ENCODE measurements at places on chromosomes 16 and 17.

- DNase-seq = no peak
Observed at GRCh38 chr17:3957735-3958599, 6.3 kb downstream of the ATP2A3 start.

DNA sequence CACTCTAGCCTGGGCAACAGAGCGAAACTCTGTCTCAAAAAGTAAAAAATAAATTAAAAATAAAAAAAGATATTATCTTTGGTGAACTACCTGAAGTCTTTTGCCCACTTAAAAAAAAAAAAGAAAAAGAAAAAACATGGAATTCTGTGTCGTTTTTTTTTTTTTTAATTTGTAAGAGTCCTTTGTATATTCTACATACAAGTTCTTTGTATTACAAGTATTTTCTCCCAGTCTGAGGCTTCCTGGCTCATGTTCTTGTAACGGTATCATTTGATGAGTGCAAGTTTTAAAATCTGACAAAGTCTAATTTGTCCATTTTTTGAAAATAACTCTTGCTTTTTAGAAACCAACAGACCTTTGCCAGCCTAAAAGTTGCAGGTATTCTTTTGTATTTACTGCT, 12.2 kb upstream of the CBX2 start:
- no peak for DNase-seq

DNA sequence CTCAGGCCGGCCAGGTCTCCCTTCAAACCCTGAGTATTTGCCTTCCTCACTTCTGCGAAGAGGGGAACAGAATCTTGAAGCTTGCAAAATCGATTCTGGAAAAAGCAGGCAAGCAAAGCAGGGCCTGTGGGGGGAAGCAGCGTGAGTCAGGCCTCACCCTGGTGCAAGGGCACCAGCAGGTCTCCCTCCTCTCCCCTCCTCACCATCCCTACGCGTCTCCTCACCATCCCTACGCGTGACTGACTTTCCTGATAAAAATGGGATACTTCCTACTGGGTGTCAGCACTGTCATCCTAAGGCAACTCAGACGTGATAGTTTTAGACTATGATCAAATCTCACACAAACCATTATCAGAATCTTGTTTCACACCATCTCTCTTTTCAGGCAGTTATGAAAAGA, 12.1 kb downstream of the CMTM3 start:
- DNase-seq = no peak

- no peak for DNase-seq
Observed at GRCh38 chr16:2092866-2093265, 42.8 kb downstream of the PKD1 start.

DNA sequence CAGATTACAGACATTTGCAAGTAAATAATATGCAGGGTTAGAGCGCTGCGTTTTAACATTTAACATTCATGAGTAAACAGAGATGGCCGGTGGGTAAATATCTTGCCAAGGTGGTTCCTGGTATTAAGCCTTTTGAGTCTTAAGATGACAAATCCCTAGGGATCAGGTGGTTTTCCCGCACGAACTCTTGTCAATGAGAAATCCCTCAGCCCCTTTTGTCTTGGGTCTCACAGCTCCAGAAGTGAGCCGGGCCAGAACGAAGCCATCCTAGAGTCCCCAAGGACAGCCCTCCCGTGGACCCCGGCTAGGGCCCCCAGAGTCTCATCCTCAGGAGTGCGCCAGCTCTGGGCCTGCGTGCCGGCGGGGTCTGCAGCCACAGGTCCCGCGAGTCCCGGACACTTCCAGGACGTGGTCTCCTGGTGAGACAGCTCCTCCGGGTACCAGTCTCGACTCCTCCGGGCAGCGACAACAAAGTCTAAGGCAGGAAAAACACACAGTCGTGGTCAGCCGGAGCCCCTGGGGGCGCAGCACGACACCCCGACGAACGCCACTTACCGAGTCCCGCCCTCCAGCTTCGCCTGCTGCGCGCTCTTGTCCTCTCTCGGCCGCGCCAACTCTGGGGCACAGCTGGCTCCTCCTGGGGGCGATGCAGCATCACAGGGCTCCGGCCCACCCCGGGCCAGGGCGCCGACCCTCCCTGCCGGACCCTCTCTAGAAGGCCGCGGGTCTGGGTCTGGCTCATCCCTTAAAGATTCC, 13.3 kb downstream of the MIS12 start:
- DNase-seq = no peak

DNA sequence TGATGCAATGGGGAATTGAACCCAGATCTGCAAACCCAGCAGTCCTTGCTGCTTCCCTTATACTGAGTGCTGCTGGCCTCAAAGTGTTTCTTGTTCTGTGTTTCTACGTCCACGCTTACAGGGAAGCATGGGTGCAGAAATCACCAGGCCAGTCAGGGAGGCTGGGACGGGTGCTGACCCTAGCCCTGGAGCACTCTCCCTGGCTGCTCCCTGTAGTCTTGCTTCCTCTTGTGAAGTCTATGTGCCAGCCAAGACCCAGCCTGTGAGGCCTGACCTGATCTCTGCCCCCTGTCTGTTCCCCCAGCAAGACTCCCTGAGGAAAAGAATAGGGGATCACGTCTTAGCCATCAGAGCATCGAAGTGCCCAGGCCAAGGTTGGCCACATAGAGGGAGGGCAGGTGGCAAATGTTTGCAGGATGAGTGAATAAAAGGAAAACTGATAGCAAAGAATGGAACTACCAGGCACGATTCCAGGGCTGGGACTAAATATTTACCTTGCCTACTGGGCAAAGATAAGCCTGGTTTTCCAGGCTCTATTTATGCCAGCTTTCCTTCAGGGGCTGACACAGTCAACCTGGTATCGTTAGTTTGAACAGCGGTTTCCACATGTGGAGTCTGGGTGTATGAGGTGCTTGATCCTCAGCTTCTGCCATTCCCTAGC, 41.2 kb upstream of the RHOT1 start:
- DNase-seq = no peak

DNA sequence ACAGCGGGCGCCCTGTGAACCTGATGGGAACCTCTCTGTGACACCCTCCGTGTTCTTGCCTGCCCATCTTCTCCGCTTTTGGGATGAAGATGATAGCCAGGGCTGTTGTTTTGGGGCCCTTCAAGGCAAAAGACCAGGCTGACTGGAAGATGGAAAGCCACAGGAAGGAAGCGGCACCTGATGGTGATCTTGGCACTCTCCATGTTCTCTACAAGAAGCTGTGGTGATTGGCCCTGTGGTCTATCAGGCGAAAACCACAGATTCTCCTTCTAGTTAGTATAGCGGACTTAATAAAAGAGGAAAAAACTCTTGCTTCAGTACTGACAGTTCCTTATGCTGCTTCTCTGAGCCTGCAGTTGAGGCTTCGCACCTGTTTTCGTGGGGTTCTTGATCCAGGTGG, 10.5 kb downstream of the CDK5RAP3 start:
- no peak for DNase-seq

GRCh38 chr16:83810901-83811300, 3.1 kb downstream of the HSBP1 start:
- no peak for DNase-seq

DNA sequence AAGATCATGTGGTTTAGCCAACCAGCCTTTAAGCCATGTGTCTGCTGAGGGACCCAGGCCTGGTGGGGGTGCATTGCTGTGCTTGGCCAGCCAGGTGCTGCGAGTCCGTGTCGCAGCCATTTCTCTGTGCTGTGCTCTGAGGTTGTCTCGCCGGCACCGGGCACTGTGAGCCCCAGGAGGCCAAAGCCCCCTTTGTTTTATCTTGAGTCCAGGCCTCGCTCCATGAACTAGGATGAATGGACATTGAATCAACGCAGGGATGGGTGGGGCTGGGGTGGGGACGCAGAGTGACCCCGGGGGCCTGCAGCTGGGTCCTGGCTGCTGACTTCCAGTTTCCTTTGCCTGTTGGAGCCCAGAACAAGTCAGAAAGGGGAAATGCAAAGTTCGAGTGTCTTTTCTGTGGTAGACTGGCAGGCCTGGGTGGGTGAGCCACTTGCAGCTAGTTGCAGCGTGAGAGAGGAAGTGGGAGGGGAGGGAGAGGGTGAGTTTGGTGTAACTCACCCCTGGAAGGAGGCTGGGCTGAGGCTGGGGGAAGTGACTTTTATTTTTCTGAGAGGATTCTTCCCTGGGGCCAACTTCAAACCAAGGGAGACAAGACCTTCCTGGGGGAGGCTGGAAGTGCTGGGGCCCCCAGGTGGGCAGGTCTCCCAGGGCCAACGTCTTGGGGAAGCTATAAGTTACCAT, 324.7 kb downstream of the SEC14L1 start:
- DNase-seq = no peak

- no peak for DNase-seq
Observed at GRCh38 chr16:85345129-85345639, 232.9 kb upstream of the CIBAR2 start.

DNA sequence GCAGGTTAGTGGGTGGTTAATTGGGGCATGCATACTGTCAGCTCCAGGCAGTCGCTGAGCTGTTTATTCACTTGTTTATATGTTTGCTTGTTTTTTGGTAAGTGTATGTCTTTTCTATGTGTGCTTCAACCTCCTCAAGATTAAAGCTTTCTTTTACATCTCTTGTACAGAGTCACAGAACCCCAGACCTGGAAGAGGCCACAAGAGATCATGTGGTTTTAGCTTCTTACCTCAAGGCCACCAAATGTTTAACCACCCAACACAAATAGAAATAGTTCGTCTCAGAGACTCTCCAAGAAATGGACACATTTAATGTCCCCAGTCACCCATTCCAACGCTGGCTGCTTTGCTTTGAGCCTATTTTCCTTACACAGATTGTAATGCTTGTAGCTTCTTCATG, 11.8 kb upstream of the TMEM98 start:
- no peak for DNase-seq

DNA sequence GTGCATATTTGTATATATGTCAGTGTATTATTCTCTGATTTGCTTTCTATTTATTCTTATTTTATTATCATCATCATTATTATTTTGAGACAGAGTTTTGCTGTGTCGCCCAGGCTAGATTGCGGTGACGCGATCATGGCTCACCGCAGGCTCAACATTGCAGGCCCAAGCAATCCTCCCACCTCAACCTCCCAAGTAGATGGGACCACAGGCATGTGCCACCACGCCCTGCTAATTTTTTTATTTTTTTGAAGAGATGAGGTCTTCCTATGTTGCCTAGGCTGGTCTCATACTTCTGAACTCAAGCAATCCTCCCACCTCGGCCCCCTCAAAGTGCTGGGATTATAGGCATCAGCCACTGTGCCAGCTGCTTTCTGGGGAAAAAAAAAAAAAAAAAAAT, 8.4 kb upstream of the ARHGAP17 start:
- DNase-seq = no peak

GRCh38 chr16:69793526-69793925, 31.4 kb downstream of the WWP2 start:
- DNase-seq = no peak

DNA sequence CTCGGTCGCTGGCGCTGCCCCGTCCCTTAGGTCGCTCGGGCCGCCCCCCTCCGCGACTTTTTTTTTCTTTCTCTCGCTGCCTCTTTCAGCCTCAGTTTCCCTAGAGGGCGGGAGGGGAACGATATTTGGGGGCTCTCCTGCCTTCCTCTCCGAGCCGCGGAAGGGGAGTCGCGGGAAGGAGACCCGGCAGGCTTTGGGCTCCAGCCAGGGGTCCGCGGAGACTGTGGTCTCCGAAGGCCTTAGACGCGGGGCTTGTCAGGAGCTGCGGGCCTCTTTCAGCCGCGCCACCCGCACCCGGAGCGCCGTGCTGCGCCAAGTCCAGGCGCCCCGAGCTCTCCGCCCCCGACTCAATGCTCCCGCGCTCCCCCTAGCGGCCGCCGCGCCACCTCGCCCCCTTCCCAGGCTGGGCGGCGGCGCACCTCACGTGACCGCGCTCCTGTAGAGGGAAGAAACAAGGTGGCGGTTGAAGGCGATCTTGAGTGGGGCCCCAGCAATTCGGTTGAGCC, at the start of gene LRRC37B:
Gene LRRC37B, plus strand, starts transcription at position 427 of the 506 bp plus-strand sequence. CDS start 14,010 bp downstream, outside the sequence.
- peak; percentile 84 for DNase-seq

GRCh38 chr16:55035956-55036355, 105.3 kb downstream of the IRX5 start:
- no peak for DNase-seq

GRCh38 chr16:59295993-59296736, 562.0 kb upstream of the GOT2 start:
- no peak for DNase-seq

DNA sequence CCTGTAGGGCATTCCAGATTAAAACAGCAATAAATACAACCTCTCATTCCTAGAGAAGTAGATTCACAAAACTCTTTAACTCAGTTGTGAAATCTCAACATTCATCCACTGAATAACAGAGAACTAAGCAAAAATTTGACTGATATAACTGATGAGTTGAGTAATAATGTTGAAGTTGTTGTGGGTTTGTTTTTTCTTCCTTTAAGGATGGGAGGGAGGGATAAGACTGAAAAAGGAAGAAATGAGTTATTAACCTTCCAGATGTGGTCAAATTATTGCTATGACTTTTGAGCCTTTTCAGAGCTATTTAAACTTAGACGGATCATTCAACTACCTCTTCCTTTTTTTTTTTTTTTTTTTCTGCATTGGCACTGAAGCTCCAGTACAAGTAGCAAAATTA, 38.6 kb downstream of the SKAP1 start:
- DNase-seq = no peak

- DNase-seq = no peak
Observed at GRCh38 chr17:59914274-59914854, 21.4 kb downstream of the RPS6KB1 start.

GRCh38 chr17:34254651-34255380, at the start of gene CCL2:
TSS of gene CCL2 (plus strand) at chr17:34255285. CDS start at chr17:34255350, 65 bp downstream.
- no peak for DNase-seq

- DNase-seq = no peak
Observed at GRCh38 chr17:43579566-43580140, 33.5 kb upstream of the ETV4 start.

DNA sequence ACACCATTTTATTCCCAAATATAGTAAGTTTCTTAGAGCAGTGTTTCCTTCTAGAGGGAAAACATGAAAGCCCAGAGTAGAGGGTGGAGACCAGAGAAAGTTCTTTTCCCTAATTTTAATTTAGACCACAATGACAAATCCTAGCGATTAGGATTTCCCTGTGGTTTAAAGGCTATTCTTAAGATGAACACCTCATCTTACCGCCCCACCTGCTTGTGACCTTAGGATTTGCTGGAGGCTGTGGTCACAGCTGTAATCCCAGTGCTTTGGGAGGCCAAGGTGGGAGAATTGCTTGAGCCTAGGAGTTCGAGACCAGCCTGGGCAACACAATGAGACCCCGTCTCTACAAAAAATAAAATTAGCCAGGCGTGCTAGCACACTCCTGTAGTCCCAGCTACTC, 51.1 kb downstream of the GPRC5B start:
- no peak for DNase-seq

- no peak for DNase-seq
Observed at GRCh38 chr17:51387582-51387981, 127.2 kb downstream of the UTP18 start.

Data from omental fat pad (tissue), 4 donors.